ENCODE measurements at places on chromosomes 1 and 21. TPM values are rescaled to one million over a fixed set of nuclear protein-coding genes. Genes with fewer than 3 reads are reported as not detected.

- H3K4me1 ChIP-seq, result peaks cover 12% of the 10 kb centered on the region
- H3K4me3 ChIP-seq, result no peak overlapping the region
- H3K36me3 ChIP-seq, result peaks cover 6% of the 10 kb centered on the region
These were observed 32.0 kb downstream of the CCSAP start for GRCh38 chr1:229310833-229311232.

DNA sequence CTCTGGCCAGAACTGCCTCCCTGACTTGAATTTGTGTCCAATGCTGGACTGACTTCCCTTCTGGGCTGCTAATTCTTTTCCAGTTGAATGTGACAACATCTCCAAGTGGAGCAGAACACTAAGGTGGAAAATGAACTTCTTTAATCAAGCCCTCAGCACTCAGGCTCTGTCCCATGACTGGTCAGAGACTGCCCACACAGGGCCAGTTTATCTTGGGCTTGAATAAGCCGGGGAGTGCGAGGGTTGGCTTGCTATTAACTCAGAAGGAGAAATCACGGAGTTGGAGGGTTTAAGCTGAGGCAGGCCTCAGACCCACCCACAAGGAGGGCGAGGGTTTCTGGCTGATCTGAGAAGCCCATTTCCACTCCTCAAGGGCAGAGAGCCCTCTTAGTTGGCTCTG is 12.4 kb downstream of the KCNA10 start:
- no peak overlapping the region for H3K4me3 ChIP-seq
- DNase-seq, result no peak
- H3K4me1 ChIP-seq, result no peaks in the 10 kb centered on the region
- no peak overlapping the region for H3K27ac ChIP-seq
- no peaks in the 10 kb centered on the region for H3K27me3 ChIP-seq

- no peak overlapping the region for H3K4me3 ChIP-seq
- H3K4me1 ChIP-seq, result no peaks in the 10 kb centered on the region
- H3K27me3 ChIP-seq, result no peaks in the 10 kb centered on the region
- DNase-seq, result no peak
- no peak overlapping the region for H3K27ac ChIP-seq
- H3K36me3 ChIP-seq, result no peaks in the 10 kb centered on the region
These were observed 56.9 kb upstream of the IVNS1ABP start for GRCh38 chr1:185373813-185374529.

DNA sequence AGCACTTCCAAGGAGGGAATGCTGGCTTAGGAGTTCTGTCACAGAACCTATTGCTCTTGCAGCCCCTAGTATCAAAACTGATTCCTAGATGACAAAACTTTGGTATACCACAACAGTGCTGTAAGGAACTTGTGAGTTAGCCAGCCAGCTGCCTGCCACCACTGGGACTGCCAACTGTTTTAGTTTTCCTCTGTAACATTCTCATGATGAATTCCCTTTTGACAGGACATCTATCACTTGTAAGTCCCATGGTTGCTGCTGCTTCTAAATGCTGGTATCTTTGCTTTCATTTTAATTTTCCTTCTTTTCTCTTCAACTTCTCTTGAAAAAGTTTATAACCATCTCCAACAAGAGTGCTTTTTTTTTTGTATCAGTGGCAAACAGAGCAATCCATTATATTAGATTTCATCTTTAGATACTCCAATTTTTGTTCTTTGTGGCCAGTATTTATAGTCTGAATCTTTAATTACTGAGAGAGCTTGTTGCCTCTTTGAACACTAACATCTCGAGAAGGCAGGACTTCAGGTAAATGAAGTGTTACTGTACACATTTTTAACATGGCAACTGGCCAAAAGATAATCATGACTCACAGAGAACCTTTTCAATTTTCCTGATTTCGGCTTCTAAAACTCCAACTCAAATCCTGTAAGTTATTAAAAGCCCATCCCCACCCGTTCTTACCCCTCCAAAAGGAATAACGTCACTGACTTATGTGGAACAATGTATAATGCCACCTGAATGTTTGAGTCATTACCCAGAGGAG is 19.8 kb downstream of the DBT start:
- peaks cover 15% of the 10 kb centered on the region for H3K36me3 ChIP-seq
- no peaks in the 10 kb centered on the region for H3K4me1 ChIP-seq
- DNase-seq, result no peak
- H3K27ac ChIP-seq, result no peak overlapping the region

DNA sequence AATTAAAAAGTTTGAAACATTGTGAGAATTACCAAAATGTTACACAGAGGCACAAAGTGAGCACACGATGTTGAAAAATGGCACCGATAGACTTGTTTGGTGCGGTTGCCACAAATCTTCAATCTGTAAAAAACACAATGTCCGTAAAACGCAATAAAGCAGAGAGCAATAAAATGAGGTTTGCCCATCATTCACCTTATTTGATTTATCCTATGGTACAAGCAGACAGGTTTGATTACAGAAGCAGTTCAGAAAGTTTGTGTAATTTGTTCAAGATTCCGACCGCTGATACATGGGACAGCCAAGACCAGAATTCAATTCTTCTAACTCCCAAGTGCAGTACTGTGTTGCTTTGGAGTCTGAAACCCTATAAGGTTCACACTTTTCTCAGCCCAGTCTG is 318.3 kb upstream of the PROX1 start:
- H3K27ac ChIP-seq, result no peak overlapping the region
- no peaks in the 10 kb centered on the region for H3K36me3 ChIP-seq
- no peaks in the 10 kb centered on the region for H3K27me3 ChIP-seq
- no peaks in the 10 kb centered on the region for H3K4me1 ChIP-seq
- no peak overlapping the region for H3K4me3 ChIP-seq

GRCh38 chr1:155979597-155980343 is 1.4 kb upstream of the ARHGEF2 start:
- DNase-seq, result no peak
- no peaks in the 10 kb centered on the region for H3K27me3 ChIP-seq
- peak overlapping the region; percentile 97 for H3K27ac ChIP-seq

GRCh38 chr21:28439251-28439650 is 553.4 kb downstream of the LTN1 start:
- no peaks in the 10 kb centered on the region for H3K27me3 ChIP-seq
- H3K36me3 ChIP-seq, result no peaks in the 10 kb centered on the region
- peaks cover 22% of the 10 kb centered on the region for H3K4me1 ChIP-seq
- H3K27ac ChIP-seq, result no peak overlapping the region
- H3K4me3 ChIP-seq, result no peak overlapping the region

GRCh38 chr1:243890576-243890975 is 40.5 kb upstream of the AKT3 start:
- H3K27ac ChIP-seq, result no peak overlapping the region
- no peaks in the 10 kb centered on the region for H3K36me3 ChIP-seq
- H3K4me1 ChIP-seq, result no peaks in the 10 kb centered on the region
- no peak for DNase-seq
- no peaks in the 10 kb centered on the region for H3K27me3 ChIP-seq

GRCh38 chr1:3836421-3836820 is 20.6 kb downstream of the CEP104 start:
- peaks cover 40% of the 10 kb centered on the region for H3K36me3 ChIP-seq
- no peak for DNase-seq
- no peaks in the 10 kb centered on the region for H3K27me3 ChIP-seq
- no peak overlapping the region for H3K27ac ChIP-seq

GRCh38 chr1:222224636-222225315 is 323.1 kb downstream of the HHIPL2 start:
- H3K27ac ChIP-seq, result no peak overlapping the region
- H3K4me3 ChIP-seq, result no peak overlapping the region
- peak; percentile 96 for DNase-seq
- no peaks in the 10 kb centered on the region for H3K4me1 ChIP-seq
- H3K27me3 ChIP-seq, result no peaks in the 10 kb centered on the region
- no peaks in the 10 kb centered on the region for H3K36me3 ChIP-seq

DNA sequence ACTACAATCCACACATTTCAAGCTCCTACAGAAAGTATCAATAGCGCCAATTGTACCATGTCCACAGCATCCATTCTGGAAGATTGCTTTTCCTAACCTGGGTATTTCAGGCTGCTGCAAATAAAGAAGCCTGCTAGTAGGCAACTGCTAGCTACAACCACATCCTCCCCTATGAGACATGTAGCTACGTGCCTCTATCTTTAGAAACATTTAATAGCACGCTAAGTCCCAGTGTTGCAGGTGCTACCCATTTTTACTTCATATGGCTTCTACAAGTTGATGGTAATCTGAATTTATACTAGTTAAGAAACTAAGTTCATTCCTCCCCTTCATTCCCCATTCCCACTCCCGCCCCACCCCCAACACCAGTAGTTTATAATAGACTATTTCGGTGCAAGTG is 7.4 kb upstream of the AMPD1 start:
- no peak overlapping the region for H3K4me3 ChIP-seq
- no peaks in the 10 kb centered on the region for H3K4me1 ChIP-seq
- H3K27me3 ChIP-seq, result peaks cover under 1% of the 10 kb centered on the region
- DNase-seq, result no peak
- peaks cover 17% of the 10 kb centered on the region for H3K36me3 ChIP-seq
- no peak overlapping the region for H3K27ac ChIP-seq

GRCh38 chr1:155254228-155254713 is 1.0 kb downstream of the ENTREP3 start:
- H3K36me3 ChIP-seq, result no peaks in the 10 kb centered on the region
- H3K27me3 ChIP-seq, result no peaks in the 10 kb centered on the region
- H3K27ac ChIP-seq, result peak overlapping the region; percentile 0

- DNase-seq, result no peak
- H3K36me3 ChIP-seq, result peaks cover 2% of the 10 kb centered on the region
- peaks cover 13% of the 10 kb centered on the region for H3K4me1 ChIP-seq
- no peak overlapping the region for H3K4me3 ChIP-seq
These were observed 1.0 kb downstream of the CCDC24 start for GRCh38 chr1:43992232-43992995.

DNA sequence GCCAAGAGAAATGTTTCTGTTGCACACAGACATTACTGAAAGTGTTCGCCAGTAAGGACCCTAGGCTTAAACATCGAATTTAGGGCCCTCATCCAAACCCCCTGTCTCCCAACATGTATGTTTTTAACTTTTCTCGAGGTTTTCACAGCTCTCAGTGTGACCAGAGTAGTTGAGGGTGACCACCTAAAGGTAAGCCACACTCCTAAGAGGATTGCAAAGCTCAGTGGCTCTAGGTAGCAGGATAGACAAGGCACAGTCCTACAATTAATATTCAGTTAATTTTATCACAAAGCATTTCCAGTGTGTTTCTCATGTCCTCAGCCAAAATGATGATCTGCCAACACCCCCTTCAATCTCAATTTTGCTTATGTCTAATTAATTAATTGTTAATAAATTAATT is 695 bp upstream of the ALG14 start:
- no peaks in the 10 kb centered on the region for H3K27me3 ChIP-seq
- H3K4me1 ChIP-seq, result peaks cover 2% of the 10 kb centered on the region
- no peak overlapping the region for H3K4me3 ChIP-seq
- no peak overlapping the region for H3K27ac ChIP-seq

DNA sequence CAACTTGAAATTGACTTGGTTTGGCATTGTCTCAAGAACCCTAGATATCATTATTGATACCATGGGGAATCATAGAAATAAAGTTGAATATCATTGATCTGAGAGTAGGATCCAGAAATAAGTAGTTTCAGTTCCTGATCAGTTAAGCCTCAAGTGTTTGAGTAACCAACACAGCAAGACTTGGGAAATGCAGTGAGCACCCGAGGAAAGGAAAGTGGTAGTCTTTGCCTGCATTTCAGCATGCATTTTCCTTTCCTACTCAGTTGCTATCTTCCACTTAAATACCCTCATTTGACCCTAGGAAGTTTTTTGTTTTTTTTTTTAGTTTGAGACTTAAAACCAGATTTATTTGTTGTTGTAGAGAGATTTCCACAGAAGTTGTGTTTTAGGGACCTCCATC is 18.9 kb downstream of the CLEC20A start:
- no peaks in the 10 kb centered on the region for H3K4me1 ChIP-seq
- H3K36me3 ChIP-seq, result peaks cover 32% of the 10 kb centered on the region
- no peaks in the 10 kb centered on the region for H3K27me3 ChIP-seq
- no peak overlapping the region for H3K27ac ChIP-seq

DNA sequence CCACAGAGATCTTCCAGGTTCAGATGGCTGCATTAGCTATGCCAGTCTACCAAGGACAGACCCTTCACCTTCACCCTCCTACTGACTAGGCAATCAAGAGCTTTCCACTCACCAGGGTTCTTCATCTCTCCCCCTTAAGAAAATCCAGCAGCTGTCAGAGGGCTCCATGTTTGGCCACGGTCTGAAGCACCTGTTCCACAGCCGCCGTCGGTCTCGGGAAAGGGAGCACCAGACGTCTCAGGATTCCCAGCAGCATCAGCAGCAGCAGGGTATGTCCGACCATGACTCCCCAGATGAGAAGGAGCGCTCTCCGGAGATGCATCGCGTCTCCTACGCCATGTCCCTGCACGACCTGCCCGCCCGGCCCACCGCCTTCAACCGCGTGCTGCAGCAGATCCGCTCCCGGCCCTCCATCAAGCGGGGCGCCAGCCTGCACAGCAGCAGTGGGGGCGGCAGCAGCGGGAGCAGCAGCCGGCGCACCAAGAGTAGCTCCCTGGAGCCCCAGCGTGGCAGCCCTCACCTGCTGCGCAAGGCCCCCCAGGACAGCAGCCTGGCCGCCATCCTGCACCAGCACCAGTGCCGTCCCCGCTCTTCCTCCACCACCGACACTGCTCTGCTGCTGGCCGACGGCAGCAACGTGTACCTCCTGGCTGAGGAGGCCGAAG is 13.8 kb downstream of the TMCC2 start:
- no peak overlapping the region for H3K4me3 ChIP-seq
- no peak overlapping the region for H3K27ac ChIP-seq
- DNase-seq, result no peak
- H3K27me3 ChIP-seq, result no peaks in the 10 kb centered on the region
- no peaks in the 10 kb centered on the region for H3K36me3 ChIP-seq

- H3K27me3 ChIP-seq, result peaks cover 3% of the 10 kb centered on the region
- no peaks in the 10 kb centered on the region for H3K4me1 ChIP-seq
- H3K27ac ChIP-seq, result no peak overlapping the region
- no peak for DNase-seq
- H3K4me3 ChIP-seq, result no peak overlapping the region
- no peaks in the 10 kb centered on the region for H3K36me3 ChIP-seq
These were observed 221.9 kb downstream of the TNR start for GRCh38 chr1:175521249-175522040.

GRCh38 chr1:18336801-18337200 is 143.9 kb upstream of the KLHDC7A start:
- H3K27ac ChIP-seq, result no peak overlapping the region
- H3K4me3 ChIP-seq, result no peak overlapping the region
- H3K36me3 ChIP-seq, result no peaks in the 10 kb centered on the region
- H3K4me1 ChIP-seq, result no peaks in the 10 kb centered on the region

CFAP107 gene
- total RNA-seq, result 8.5 TPM

RGS4 gene
- total RNA-seq, result 6.4 TPM

S100A3 gene
- 3.0 TPM for total RNA-seq

HIVEP3 gene
- 14.7 TPM for total RNA-seq

CCDC30 gene
- total RNA-seq, result 13.5 TPM

TMEM82 gene
- total RNA-seq, result not detected

FAM72A gene
- total RNA-seq, result 3.1 TPM

RYR2 gene
- 11.6 TPM for total RNA-seq

ANGPTL3 gene
- not detected for total RNA-seq

SPRR2A gene
- 0.82 TPM for total RNA-seq
